ENCODE measurements at places on chromosomes 1 and 21.

DNA sequence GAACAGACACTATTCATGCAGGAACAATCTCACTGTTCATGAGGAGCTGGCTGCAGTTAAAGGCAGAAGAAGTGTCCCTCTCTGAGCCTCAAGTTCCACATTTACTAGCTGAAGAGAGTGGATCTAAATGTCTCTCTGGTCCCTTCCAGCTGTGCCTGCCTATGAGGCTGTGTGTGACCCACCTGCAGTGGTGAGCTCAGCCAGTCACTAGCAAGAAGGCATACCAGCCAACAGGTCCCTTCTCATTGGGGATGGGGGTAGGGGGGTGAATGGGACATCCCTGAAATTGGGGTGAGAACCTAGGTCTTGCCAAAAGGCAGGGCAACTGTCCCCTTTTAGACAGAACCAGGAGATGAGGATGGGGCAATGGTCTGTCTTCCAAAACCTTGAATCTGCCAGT, 13.6 kb downstream of the RD3 start:
- DNase-seq: no peak

GRCh38 chr1:168552961-168553360, 9.2 kb upstream of the XCL2 start:
- no peak for DNase-seq

GRCh38 chr1:238961790-238962189, 424.6 kb upstream of the CHRM3 start:
- no peak for DNase-seq

- no peak for DNase-seq
Observed at GRCh38 chr1:227951624-227952373, 4.1 kb upstream of the WNT9A start.
